ENCODE measurements at places on chromosomes 3 and 15.

GRCh38 chr3:65146179-65146578, 458.4 kb upstream of the ADAMTS9 start:
- DNase-seq: no peak

DNA sequence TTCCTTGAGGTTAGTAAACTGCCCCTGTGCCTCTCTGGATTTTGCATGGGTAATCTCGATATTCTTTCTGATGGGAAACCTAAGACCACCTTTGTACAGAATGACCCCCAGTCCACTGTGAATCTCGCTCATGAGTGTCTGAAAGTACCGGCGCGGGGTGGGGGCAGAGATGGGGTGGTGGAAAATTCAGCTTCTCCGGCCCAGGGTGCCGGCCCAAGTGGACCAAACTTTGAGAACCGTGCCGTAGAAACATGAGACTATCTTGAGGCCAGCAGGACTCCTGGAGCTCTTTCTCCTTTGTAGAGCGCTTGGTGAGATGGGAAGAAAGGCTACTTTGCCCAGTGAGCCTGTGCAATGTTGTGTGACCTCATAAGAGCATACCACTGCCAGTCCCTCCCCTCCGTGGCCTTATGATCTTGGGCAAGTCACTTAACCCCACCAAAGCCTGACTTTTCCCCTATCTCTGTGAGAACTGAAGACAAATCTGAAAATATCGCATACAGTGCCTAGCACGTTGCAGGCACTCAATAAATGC, 40.4 kb upstream of the VEPH1 start:
- no peak for DNase-seq

DNA sequence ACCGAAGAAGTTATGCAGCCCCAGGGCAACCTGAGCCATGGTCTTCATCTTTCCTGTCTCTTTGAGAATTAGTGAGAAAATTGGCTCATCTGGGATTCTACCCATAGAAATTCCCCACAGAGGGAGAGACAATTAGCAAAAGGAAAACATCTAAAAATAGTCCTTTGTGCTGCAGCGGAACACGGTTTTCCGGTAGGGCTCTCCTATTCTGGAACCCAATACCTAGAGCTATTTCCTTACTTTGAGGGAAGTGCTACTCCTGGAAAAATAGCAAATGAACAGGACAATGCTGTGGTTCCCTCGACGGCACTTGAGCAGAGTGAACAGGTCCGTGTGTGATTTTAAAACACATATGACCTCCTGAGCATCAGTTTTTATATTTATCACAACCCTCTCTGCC, 210.5 kb downstream of the FGF12 start:
- DNase-seq: no peak

- DNase-seq: no peak
Measured at GRCh38 chr15:61541516-61541915, 312.4 kb upstream of the RORA start.

- DNase-seq: no peak
Measured at GRCh38 chr3:66386011-66386924, 114.6 kb downstream of the LRIG1 start.

DNA sequence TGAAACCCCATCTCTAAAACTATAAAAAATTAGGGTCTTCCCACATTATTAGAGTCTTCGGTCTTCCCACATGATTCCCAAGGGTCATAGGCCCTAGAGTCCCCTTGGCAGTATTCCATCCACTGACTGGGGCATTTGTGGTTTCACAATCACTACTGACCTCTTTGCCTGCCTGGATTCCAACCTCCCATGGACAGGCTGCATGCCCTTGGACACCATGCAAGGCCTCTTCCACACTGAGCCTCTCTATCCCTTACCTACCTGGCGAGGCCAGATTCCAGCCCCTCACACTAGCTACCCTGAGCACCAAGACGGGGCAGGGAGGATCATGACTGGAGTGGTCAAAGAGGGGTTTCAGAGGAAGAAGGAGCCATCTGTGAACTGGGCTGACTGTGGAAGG, 64.4 kb downstream of the SRGAP3 start:
- no peak for DNase-seq

DNA sequence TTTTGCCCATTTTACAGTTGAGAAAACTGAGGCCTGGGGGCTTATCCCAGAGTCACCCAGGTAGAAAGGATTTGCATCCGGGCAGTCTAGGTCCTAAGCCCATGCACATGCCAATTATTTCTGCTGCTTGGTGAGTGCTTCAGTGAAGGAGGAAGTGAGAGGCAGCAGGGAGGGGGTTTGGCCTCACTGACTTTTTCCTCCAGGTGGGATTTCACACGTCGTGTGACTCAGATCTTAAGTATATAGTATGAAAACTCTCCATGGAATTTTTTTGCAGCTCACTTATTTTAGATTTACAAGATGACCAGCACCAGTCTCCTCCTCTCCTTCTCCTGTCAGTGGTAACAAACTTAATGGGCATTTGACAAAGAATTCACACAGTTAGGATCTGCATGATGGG, 4.6 kb downstream of the ITGA11 start:
- no peak for DNase-seq

DNA sequence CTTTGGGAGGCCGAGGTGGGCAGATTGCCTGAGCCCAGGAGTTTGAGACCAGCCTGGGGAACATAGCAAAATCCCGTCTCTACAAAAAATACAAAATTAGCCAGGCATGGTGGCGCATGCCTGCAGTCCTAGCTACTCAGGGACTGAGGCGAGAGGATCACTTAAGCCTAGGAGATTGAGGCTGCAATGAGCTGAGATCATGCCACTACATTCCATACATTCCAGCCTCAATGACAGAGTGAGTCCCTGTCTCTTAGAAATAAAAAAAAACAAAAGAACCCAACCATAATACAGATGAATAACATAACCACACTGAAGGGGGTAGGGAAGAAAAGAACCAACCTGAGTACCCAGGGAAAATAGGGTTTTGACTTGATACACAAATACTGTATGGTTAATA, 19.7 kb upstream of the CGNL1 start:
- DNase-seq: no peak

GRCh38 chr3:41346698-41347270, 147.5 kb downstream of the CTNNB1 start:
- DNase-seq: no peak

GRCh38 chr3:41207355-41207754, 8.1 kb downstream of the CTNNB1 start:
- no peak for DNase-seq

DNA sequence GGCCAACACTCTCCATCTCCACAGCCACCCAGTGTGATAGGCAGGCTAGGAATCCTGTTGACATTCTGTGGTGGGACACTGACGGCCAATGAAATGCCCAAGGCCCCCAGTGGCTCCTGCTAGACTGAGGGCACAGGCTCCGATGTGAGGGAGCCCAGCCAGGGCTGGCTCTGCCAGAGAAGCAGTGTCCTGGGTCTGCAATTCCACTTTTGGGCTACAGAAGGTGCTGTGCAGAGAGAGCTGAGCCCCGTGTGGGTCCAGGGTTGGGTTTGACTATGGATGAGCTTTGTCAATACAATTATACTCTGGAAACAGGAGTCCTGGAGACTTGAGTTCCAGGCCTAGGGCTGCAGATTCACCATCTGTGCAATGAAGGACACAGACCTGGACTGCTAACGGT, 55.7 kb upstream of the TMEM115 start:
- no peak for DNase-seq

DNA sequence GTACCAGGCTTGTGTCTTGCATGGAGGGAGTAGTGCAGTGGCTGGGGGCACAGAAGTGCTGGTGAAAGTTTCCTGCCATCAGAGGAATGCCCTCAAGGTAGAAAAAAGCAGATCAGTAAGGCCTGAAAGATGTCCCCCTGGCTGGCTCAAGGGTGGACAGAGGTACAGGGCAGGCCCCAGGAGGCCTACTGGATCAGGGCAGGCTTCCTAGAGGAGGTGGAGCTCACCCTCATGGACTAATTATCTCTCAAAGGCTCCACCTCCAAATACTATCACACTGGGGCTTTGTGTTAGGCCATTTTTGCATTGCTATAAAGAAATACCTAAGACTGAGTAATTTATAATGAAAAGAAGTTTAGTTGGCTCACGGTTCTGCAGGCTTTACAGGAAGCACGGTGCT, 7.8 kb downstream of the SPSB4 start:
- no peak for DNase-seq

GRCh38 chr3:183854318-183855035, 29.1 kb upstream of the MAP6D1 start:
- no peak for DNase-seq

DNA sequence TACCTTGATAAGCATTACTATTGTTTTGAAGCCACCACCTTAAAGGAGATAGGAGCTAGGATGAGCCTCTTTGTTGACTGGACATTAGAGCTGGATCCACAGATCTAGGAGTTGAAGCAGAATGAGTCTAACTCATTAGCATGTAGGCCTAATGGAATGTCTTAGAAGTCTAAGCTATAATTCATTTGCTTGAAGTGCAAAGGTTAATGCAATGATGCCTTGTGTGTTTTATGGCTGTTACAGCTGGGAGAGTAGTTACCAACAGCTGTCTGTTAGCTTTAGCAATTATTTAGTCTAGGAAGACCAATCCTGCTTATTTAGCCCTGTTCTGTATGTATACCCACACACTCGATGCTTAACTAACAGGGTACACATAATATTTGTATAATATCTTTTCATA, 419.3 kb downstream of the TUSC7 start:
- no peak for DNase-seq

- DNase-seq: no peak
Measured at GRCh38 chr3:134339331-134339730, 34.9 kb downstream of the AMOTL2 start.

GRCh38 chr3:72665701-72666446, 182.4 kb downstream of the SHQ1 start:
- DNase-seq: no peak

DNA sequence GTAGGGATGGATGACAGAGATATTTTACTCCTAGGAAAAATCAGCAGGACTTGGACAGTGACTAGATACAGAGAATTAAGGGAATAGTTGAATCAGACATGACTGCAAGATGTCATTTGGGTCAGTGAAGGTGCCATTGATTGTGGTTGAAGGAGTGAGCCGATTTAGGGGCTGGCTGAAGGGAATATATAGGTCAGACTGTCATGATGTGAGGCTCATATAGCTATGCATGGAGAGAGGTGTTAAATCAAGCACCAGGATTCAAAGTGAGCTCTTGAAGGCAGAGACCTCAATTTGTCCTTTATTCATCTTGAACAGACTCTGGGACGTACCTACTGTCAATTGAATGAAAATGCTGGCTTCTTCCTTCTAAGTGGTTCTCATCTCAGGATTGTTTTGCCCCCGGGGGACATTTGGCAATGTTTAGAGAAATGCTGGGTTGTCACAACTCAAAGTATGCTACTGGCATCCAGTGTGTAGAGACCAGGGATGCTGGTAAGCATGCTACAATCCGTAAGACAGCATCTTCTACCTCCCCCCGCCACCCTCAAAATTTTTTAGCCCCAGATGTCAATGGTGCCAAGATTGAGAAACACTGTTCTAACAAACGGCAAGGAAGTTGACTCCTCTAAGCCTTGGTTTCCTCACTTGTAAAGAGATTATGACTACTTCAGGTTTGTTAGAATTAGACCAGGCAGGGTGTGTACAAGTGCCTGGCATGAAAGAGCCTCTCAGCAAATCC, 7.8 kb downstream of the ATP2C1 start:
- DNase-seq: no peak

- no peak for DNase-seq
Measured at GRCh38 chr15:63338170-63338569, 43.5 kb downstream of the CA12 start.

DNA sequence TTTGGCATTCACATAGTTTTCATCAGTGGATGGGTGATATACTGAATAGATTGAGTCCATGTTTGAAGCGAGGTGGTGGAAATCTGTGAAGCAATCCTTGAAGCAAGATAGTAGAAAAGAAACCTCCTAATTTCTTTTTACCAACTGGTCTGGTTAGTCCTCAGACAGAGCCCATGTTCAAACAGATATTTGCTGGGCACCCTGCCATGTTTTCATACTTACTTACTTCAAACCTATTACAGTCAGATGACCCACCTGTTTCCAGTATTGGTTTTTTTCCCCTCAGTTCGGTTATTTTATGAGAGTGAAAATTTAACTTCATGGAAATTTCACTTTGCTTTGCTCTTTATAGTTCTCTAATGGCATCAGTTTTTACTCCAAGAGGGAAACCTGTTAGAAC, 23.7 kb downstream of the EXOSC7 start:
- DNase-seq: no peak

- no peak for DNase-seq
Measured at GRCh38 chr3:158121295-158121694, 11.4 kb downstream of the RSRC1 start.

- no peak for DNase-seq
Measured at GRCh38 chr3:139933766-139934165, 1.2 kb upstream of the CLSTN2 start.

- no peak for DNase-seq
Measured at GRCh38 chr15:41873711-41874110, 20.1 kb downstream of the SPTBN5 start.

DNA sequence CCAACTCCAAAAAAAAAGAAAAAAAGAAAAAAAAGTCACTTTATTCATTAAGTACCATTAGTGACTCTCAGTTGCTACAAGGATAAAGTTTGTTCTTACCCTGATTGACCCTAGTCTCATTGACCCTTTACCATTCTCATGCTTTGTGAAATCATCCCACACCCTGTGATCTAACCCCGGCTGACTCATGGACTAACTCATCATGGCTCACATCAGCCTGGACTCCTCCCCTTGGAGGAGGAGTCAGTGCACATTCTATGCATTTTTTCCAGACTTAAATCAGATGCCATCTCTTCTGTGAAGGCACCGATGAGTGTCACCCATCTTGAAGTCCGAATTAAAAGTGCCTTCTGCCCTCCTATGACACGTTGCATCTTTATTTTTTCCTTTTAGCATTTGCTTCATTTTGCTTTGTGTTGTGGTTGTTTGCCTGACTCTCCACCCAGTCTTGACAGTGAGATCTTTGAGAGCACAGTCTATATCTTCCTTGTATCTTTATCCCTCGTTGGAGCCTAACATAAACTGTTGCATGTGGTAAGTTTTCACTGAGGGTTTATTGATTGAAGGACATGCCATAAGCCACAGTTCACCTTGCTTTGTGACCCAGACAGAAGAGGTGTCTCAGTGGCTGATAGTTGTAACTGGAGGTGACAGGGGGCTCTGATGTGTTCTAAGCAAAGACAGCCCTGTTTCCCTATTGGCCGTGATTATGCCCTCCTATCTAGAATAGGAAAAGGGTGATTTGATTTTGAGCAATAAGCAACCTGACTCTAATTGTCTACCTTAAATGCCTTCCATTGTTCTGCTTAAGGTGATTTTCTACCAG, 72.1 kb downstream of the IL1RAP start:
- DNase-seq: peak; percentile 90

GRCh38 chr3:141793476-141794260, 30.5 kb downstream of the GRK7 start:
- DNase-seq: no peak

- no peak for DNase-seq
Measured at GRCh38 chr3:119751423-119751822, 30.5 kb upstream of the NR1I2 start.

GRCh38 chr3:129608087-129608935, 1.8 kb upstream of the PLXND1 start:
- no peak for DNase-seq

DNA sequence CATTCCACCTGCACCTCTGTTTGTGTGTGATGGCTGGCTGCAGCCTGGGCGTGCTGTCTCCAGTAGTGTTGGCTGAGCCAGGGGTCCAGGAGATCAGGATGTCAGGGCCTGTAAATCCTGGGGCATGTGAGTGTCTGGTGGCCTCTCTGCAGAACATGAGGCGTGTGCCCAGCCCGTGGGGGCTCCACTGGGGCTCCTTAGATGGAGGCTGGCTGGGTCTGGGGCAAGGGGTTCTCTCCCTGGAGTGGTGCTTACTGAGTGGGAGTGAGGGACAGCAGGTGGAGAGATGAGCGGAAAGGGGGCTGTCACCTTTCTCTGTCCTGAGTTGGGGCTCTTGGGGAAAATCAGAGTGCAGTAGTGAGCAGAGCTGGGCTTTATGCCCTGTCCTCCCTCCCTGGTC, 152.2 kb downstream of the CHDH start:
- DNase-seq: no peak
